ENCODE measurements at places on chromosomes 5 and 9. TPM values are rescaled to one million over a fixed set of nuclear protein-coding genes. Genes with fewer than 3 reads are reported as not detected.

Gene SHOC1
- not detected for polyA plus RNA-seq

Gene NMUR2
- not detected for polyA plus RNA-seq

Gene HCN1
- not detected for polyA plus RNA-seq

Gene MYMK
- not detected for polyA plus RNA-seq

Gene BTNL8
- polyA plus RNA-seq, result 0.58 TPM

Gene SLC25A51
- polyA plus RNA-seq, result 3.7 TPM

Gene STX17
- 3.4 TPM for polyA plus RNA-seq

Gene MAPK9
- polyA plus RNA-seq, result 10.3 TPM

Gene FOXD4L6
- not detected for polyA plus RNA-seq

GRCh38 chr5:94153736-94154450, 412.5 kb upstream of the POU5F2 start:
- H3K4me1 ChIP-seq, result no peaks in the 10 kb centered on the region
- no peak for DNase-seq
- no peaks in the 10 kb centered on the region for H3K36me3 ChIP-seq
- H3K4me3 ChIP-seq, result no peak overlapping the region

DNA sequence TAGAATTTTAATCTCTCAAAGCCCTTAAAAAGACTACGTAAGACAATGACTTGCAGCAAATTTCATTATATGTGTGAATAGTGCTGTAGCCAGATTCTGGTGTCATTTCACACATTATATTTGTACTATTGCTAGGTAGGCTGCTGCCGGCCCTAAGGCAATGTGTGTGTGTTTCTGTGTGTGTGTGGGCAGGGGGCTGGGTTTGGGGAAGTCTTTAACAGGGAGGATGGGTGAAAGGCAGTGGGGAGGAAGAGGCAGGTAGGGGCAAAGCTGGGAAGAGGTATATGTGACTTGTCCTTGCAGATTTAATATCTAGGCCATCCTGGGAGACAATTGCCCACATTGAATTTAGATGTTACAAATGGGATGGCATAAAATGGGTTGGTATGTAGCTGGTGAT, 130.8 kb downstream of the MACIR start:
- DNase-seq, result no peak
- no peak overlapping the region for H3K4me3 ChIP-seq

GRCh38 chr5:32462618-32463017, 18.1 kb upstream of the ZFR start:
- no peaks in the 10 kb centered on the region for H3K27me3 ChIP-seq
- H3K27ac ChIP-seq, result no peak overlapping the region
- no peaks in the 10 kb centered on the region for H3K4me1 ChIP-seq
- DNase-seq, result no peak

DNA sequence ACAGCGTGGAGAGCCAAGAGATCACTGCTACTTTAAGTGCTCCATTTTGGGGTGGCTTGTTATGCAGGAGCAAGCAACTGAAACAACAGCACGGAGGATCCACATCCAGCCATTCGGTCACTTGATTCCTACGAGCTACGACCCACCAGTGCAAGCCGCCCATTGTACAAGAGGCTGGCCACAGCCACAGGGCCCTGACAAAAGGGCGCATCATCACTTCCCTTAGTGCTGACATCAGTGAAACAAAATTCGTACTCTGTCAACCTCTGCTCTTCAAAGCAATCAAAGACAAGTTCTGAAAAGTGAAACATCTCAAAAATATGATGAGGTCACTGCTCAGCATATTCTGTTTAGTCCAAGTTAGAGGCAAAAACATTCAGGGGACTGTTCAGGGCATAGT, 168.4 kb downstream of the GADD45G start:
- H3K4me1 ChIP-seq, result no peaks in the 10 kb centered on the region
- DNase-seq, result no peak
- H3K27ac ChIP-seq, result no peak overlapping the region
- no peaks in the 10 kb centered on the region for H3K27me3 ChIP-seq

DNA sequence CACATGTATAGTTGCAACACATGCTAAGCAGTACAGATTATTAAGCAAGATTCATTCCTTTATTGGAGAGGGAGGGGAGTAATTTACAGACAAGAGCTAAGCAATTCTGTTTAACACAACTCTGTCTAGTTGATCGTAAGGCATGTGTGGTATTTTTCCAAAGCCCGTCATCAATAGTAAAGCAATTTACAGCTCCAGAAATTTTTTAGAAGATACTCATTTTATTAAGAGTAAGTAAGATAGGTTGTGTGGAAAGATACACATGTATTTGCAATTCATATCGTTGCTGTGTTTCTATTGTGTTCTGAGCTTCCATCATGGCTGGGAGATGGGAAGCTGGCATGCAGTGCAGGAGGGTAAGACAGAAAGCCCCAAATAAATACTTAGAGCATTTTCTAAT, 289.2 kb upstream of the TMEM161B start:
- no peak overlapping the region for H3K4me3 ChIP-seq
- H3K36me3 ChIP-seq, result no peaks in the 10 kb centered on the region
- H3K27me3 ChIP-seq, result no peaks in the 10 kb centered on the region
- no peaks in the 10 kb centered on the region for H3K4me1 ChIP-seq

DNA sequence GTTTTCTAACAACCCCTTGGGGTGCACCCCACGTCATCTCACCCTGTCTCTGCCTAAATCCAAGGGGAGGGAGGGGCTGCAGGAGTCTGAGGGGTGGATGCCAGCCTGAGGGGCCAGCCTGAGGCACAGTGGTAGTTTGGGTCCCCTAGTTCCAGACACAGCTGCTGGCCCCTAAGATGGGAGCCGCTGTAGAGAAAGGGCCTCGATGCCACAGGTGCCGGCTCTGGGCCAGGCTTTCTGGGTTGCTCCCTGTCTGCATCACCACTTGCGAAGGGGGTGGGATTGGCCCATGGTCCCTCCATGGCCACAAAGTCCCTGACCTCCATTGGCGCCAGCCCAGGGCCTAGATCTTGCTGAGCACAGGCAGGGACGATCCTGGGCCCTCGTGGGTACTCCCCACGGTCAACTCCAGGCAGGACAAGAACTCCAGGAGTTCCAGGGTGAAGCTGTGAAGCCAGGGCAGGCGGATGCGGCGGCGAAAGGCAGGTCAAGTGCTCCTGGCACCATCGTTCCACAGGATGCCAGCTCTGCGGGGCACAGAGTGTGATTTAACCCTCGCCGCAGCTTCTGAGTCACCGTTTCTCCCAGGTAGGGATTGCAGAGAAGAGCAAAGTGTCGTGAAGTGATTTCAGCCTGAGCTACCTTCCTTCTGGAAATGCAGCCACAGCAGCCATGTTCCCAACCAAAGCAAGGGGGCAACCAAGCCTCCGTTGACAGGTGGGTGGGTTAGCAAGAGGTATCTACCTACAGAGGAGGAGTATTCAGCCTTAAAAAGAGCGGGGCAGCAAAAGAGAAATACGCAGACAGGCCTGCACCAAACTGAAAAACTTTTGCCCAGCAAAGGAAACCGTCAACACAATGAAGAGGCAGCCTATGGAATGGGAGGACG, 41.6 kb upstream of the EXOC3 start:
- no peaks in the 10 kb centered on the region for H3K36me3 ChIP-seq
- H3K4me1 ChIP-seq, result peaks cover 33% of the 10 kb centered on the region
- H3K27ac ChIP-seq, result peak overlapping the region; percentile 72

DNA sequence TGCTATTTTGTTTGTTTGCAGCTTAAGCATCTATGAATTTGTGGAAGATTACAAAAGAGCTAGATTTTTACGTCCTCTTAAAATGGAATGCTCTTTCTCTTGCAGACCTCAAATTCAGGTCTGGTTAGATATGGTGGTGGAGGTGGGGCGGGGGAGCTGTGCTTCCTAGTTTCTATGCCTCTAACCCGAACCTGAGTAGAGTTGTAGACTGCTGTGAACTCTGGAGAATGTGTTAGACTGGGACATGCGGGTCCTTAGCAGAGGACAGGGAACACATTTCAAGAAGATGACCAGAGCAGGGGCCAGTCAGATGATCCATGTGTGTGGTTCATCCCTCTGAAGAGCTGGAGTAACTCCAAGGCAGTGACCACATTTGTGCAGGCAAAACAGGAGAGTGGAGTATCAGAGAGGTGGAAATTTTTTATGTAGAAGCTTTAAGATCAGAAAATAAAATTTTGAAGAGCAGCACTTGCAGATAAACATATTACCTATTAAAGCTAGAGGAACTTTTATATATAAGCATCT, 154.9 kb downstream of the FAM174A start:
- H3K4me1 ChIP-seq, result no peaks in the 10 kb centered on the region
- no peak overlapping the region for H3K27ac ChIP-seq
- DNase-seq, result no peak
- no peaks in the 10 kb centered on the region for H3K36me3 ChIP-seq
- no peak overlapping the region for H3K4me3 ChIP-seq

- H3K36me3 ChIP-seq, result no peaks in the 10 kb centered on the region
- no peak overlapping the region for H3K4me3 ChIP-seq
- no peak overlapping the region for H3K27ac ChIP-seq
Observed at GRCh38 chr9:758146-758545, 83.4 kb upstream of the DMRT1 start.

DNA sequence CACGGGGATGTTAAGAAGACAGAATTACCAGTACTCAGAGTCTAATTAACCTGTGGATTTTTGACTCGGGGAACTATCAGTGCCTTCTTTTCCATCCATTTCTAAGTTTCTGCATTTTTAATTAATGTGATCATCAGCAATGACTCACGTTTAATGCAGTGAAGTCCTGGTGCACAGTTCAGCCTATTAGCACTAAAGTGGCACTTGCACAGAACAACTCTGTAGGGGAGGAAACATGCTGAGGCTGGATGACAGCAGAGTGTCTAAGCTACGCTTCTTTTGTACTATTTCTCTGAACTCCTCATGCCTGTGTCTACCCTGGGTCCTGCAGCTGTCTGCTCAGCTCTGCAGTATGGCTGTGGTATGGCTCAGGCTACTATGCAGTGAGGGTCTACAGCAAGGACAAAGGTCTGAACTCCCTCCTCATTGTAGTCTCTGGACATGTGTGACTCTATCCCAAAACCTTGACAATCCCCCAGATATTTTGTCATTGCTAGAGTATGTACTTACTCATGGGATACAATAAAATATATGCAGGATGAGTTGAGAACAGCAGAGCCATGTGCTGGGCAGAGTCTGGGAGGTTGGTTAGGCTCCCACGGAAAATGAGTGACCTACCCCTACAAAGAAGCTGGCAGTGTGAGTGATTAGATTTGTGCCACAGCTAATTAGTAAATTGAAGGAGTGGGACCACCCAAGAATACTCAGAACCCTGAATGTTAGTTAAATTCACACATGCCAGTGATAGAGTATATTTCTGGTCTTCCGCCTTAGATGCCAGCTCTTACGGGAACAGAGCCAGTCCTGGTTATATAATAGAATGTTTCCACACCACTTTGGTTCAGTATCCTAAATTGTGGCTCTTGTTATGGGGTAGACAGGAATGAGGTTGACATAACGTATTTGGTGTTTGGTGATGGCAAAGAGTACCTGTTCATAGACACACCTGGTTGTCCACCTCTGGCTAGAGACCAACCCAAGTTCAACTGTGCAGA, 148.0 kb downstream of the GHR start:
- H3K4me3 ChIP-seq, result no peak overlapping the region
- no peaks in the 10 kb centered on the region for H3K27me3 ChIP-seq
- H3K27ac ChIP-seq, result no peak overlapping the region
- H3K36me3 ChIP-seq, result no peaks in the 10 kb centered on the region
- no peak for DNase-seq

GRCh38 chr5:53985796-53986195, 324.6 kb downstream of the ARL15 start:
- H3K4me3 ChIP-seq, result no peak overlapping the region
- H3K27ac ChIP-seq, result no peak overlapping the region
- H3K36me3 ChIP-seq, result no peaks in the 10 kb centered on the region
- DNase-seq, result no peak

- no peaks in the 10 kb centered on the region for H3K27me3 ChIP-seq
- DNase-seq, result no peak
- no peak overlapping the region for H3K4me3 ChIP-seq
- no peak overlapping the region for H3K27ac ChIP-seq
- no peaks in the 10 kb centered on the region for H3K36me3 ChIP-seq
Observed at GRCh38 chr9:38026021-38026809, 42.8 kb downstream of the SHB start.

- H3K27me3 ChIP-seq, result peaks cover 12% of the 10 kb centered on the region
- H3K36me3 ChIP-seq, result no peaks in the 10 kb centered on the region
- peaks cover 9% of the 10 kb centered on the region for H3K4me1 ChIP-seq
- H3K27ac ChIP-seq, result no peak overlapping the region
- no peak for DNase-seq
Observed at GRCh38 chr9:83066771-83067170, 3.8 kb upstream of the RASEF start.

DNA sequence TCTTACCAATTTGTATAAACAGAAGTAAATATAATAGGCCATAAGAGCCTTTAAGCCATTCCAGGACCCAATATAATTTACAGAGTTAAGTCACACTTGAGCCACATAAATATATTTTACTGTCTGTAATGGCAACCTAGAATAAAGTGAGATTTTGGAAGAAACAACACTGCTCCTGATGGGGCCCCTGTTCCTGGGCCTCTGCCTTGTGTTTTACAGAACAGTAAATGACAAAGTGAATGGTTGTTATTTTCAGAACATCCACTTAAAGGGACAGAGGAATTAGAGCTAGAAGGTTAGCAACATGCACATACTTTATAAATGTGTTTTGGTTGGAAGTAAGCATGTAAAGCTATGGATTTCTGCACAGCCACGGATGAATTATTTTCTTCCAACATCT, 3.6 kb downstream of the PTGER4 start:
- H3K4me1 ChIP-seq, result peaks cover 20% of the 10 kb centered on the region
- H3K27ac ChIP-seq, result peak overlapping the region; percentile 90
- H3K4me3 ChIP-seq, result peak overlapping the region; percentile 77
- no peak for DNase-seq
- no peaks in the 10 kb centered on the region for H3K27me3 ChIP-seq

DNA sequence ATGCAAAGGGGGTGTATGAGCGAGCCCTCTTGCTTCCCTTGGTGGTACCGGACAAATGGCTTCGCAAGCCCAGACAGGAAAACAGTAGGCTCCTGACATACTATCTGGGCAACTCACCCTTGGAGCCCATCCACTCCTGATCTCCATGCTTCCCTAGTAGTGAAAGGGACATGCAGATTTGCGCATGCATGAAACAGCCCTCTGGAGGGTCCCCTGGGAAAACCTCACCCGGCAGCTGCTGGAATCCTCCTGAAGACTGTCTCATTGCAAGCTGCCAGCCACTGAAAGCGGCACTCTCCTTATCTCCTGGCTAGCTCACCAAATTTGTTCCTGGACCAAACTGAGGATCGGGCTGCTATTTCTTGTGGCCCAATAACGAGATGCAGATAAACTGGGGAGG, 10.2 kb downstream of the ZNF169 start:
- no peaks in the 10 kb centered on the region for H3K27me3 ChIP-seq
- DNase-seq, result no peak
- no peaks in the 10 kb centered on the region for H3K4me1 ChIP-seq
- H3K27ac ChIP-seq, result no peak overlapping the region

GRCh38 chr5:177256296-177256695, 47.2 kb downstream of the RAB24 start:
- DNase-seq, result no peak
- no peaks in the 10 kb centered on the region for H3K4me1 ChIP-seq
- H3K27me3 ChIP-seq, result no peaks in the 10 kb centered on the region
- peaks cover 2% of the 10 kb centered on the region for H3K36me3 ChIP-seq
- H3K4me3 ChIP-seq, result no peak overlapping the region
- H3K27ac ChIP-seq, result no peak overlapping the region

- no peak overlapping the region for H3K27ac ChIP-seq
- H3K4me3 ChIP-seq, result no peak overlapping the region
- DNase-seq, result no peak
- no peaks in the 10 kb centered on the region for H3K4me1 ChIP-seq
- no peaks in the 10 kb centered on the region for H3K36me3 ChIP-seq
- H3K27me3 ChIP-seq, result no peaks in the 10 kb centered on the region
Observed at GRCh38 chr5:155987265-155987810, 339.6 kb upstream of the SGCD start.
